ENCODE measurements at places on chromosomes 16 and 17.

- DNase-seq = no peak
Measured at GRCh38 chr17:22703786-22704441, 1011.6 kb downstream of the KCNJ18 start.

- DNase-seq = no peak
Measured at GRCh38 chr16:7513429-7513828, 180.8 kb downstream of the RBFOX1 start.

GRCh38 chr17:16391451-16391850 is 10.6 kb downstream of the UBB start:
- DNase-seq = no peak

DNA sequence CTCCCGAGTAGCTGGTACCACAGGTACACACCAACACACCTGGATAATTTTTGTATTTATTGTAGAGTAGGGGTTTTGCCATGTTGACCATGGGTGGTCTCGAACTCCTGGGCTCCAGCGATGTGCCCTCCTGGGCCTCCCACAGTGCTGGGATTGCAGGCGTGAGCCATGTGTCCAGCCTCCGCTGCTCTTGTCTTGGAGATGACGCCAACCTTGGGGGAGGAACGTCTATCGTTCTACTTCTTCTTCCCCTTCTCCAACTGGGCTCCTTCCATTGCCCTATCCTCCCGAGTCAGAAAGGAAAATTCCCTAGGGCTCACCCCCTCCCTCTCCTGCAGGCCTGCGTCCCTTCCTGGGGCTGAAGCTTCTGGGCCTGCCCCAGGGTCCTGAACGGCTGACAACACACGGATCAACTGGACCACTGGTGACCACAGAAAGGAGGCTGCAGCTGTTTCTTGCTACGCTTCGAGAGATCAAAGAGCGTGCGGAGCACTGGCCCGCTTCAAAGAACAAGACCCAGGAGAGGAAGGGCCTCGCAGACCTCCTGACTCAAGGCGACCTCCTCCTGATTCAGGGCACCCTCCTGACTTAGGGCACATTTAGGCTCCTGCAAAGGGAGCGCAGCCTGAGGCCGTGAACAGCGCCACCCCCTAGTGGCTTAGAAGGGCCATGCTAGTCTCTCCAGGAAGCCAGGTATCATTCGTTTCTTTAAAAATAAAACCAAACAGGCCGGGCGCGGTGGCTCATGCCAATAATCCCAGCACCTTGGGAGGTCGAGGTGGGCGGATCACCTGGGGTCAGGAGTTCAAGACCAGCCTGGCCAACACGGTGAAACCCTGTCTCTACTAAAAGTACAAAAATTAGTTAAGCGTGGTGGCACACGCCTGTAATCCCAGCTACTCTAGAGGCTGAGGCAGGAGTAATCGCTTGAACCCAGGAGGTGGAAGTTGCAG is 48.5 kb upstream of the HELZ start:
- DNase-seq = peak; percentile 48

GRCh38 chr16:78929841-78930240 is 670.7 kb downstream of the MAF start:
- DNase-seq = no peak

- DNase-seq = no peak
Measured at GRCh38 chr16:27719106-27719445, 169.1 kb downstream of the KATNIP start.

- no peak for DNase-seq
Measured at GRCh38 chr17:68377771-68378267, 79.5 kb downstream of the WIPI1 start.

GRCh38 chr17:75034236-75034908 is 12.4 kb downstream of the ATP5PD start:
- peak; percentile 66 for DNase-seq

DNA sequence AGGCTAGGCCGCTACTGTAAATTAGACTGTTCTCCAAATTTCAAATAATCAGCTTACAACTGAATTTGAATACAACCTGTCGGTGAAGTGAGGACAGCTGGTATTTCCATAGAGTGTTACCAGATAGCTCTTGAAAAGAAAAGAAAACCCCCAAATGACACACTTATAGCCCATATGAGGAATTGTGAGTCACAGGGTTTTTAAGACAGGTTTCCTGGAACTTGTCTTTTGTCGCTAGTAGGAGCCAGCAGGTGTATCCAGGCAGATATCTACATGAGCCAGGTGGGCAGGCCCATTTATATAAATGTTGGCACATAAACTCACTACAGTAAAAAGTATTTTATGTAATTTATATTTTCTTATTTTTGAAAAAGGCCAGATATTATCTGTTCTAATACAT is 24.0 kb downstream of the TNRC6A start:
- DNase-seq = no peak
